ENCODE measurements at places on chromosomes 2 and 18.
A peak's percentile ranks its signal among the peaks of the same experiment; 100 is the strongest.

DNA sequence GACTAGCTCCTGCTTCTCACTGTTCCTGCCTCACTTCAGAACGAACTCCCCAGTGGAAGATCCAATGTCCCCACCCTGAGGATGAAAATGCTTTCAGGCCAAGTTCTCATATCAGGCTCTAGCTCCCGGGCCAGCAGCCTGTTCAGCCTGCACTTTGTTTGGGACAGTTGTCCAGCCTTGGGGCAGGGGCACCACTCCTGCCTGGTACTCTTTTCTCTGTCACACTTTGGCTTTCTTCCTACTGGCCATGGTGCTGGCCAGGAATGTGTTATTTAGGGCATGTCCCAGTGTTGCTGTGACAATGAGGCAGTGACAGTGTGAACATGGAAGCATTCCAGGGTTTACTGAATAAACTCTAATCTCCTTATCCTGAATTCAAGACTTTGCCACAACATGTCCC is 154.1 kb downstream of the GALNT14 start:
- peak; percentile 22 for DNase-seq

DNA sequence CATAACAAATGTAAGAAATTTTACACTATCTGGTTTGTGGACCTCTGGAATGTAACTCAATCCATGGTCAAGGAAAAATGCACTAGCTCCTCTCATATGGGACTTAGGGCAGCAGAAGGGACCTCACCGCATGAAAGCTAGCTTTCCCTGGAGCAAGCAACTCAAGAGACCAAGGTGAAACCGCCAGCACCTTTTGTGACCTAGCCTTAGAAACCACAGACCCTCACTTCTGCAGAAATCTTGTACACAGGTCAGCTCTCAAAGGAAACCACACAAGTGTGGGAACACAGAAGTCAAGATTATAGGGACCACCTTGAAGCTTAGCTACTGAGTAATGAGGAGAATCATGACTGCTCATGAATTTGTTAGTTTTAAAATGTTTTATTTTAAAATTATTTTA is 222.5 kb downstream of the DLGAP1 start:
- no peak for DNase-seq

DNA sequence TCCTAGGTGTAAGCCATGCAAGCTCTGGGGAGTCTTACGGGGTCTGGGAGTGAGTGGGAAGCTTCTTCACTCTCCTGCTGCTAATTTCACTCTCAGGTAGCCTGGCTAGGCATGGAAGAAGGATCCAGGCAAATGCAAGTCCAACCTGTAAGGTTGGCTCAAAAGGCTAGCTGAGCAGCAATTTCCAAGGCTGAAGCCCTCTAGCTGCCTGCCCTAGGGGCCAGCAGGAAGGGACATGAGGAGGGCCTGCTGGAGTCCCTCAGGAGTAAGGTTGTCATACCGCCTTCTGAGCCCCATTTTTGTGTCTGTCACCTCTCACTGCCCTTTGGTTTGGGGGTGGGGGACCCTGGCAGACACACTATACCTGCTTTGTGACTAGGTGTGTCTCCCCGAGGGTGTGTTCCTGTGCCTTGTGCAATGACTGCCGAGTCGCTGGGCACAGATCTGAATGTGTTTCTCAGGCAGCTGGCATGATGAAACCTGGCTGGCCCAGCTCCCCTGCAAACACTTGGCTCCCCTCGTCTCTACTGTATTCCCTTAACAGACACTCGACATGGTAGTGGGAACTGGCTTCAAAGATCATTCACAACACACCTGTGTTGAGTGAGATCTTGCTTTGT is 123.9 kb upstream of the FAM136A start:
- DNase-seq: no peak

DNA sequence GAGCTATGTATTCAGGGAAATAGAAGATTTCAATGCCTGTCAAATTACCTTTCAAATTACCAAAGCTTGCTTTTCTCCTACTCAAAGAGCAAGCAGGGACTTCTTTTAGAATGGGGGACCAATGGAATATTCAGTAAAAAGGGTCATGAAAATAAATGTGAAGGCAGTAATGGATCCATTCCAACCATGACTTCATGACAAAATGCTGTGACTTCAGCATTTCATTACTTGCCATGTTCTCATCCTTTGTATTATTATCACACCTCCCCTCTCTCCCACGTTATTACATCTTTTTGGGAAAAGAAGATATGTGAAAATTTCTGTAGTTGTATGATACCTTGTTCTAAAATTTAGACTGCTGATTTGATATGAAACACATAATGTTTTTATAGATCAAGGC is 864.0 kb upstream of the FSHR start:
- DNase-seq: no peak

- no peak for DNase-seq
Measured at GRCh38 chr2:210086292-210086691, 83.9 kb downstream of the RPE start.

- no peak for DNase-seq
Measured at GRCh38 chr2:85680707-85681371, 12.8 kb upstream of the SFTPB start.

DNA sequence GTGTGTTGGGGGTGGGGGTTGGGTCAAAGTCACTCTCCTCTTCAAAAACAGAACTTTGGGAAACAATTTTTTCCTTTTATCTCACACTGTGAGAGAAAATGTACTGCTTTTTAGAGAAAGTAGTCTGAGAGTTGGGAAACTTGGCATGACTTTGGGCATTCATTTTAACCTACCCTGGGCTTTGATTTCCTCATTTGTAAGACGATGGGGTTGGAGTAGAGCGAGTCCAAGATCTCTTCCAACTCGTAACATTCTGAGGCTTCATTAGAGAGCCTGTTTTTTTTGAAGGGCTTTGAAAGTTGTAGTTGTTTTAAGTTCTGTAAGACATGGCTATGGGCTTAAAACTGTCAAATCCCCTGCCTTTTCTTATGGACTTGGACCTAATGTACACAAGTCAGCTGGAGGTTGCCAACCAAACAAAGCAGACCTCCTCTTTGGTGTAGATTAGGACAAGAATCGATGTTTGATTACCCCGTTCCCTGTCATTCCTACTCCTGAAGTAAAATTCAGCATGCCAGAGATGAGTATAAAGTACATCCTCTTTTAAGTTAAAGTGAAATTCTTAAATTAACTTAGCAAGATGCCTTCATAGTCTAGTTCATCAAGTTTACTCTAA is 8.4 kb downstream of the PHLPP1 start:
- DNase-seq: no peak

GRCh38 chr18:49250816-49251388 is 209.5 kb downstream of the DYM start:
- DNase-seq: no peak

GRCh38 chr2:237229905-237230304 is 144.2 kb downstream of the COPS8 start:
- no peak for DNase-seq

GRCh38 chr2:175002547-175003274 is 2.5 kb downstream of the CHN1 start:
- no peak for DNase-seq

GRCh38 chr2:98463988-98464771 is 19.5 kb downstream of the INPP4A start:
- no peak for DNase-seq

GRCh38 chr18:68017385-68017784 is 500.9 kb upstream of the DSEL start:
- DNase-seq: no peak

- DNase-seq: no peak
Measured at GRCh38 chr2:207055257-207055656, 110.5 kb downstream of the KLF7 start.

DNA sequence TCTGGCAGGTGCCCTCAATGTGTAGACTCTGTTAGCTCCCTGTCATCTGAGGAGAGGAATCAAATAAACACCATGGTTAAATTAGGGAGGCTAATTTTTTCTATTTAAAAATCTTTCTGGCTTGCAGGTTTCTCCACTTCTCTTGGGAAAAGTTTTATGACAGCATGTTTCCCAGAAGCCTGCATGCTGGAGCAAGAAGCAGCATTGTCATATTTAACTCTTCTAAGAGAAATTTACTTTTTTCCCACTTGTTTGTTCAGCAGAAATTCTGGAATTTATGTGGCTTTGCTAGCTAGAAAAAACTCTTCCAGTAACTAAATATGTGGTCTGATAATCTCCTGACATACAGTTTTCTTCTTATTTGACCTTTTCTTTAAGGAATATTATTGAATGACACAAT is 230.5 kb downstream of the PARD3B start:
- no peak for DNase-seq

DNA sequence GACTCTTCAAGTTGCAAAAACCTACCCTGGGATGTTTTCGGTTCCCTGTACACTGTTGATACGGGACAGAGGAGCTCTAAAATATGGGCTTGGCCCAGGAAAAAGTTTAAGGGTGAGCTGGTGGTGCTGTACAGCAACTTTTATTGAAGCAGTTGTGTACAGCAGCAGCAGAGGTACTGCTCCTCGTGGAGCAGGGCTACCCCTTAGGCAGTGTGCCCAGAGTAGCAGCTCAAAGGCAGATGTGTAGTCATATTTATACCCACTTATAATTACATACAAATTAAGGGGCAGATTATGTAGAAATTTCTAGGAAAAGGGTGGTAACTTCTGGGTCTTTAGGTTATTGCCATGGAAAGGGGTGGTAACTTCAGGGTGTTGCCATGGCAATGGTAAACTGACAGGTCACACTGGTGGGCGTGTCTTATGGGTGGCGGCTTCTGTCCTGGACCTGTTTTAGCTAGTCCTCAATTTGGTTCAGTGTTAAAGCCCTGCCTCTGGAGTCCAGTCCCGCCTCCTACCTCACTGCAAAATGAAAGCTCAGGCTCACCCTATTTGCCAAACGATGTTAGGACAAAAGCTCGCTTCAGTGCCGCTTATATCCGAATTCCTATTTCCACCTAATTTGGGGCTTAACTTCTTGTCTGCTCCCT is 203.2 kb downstream of the ETAA1 start:
- no peak for DNase-seq

- no peak for DNase-seq
Measured at GRCh38 chr2:151762694-151763093, 28.4 kb upstream of the NEB start.

DNA sequence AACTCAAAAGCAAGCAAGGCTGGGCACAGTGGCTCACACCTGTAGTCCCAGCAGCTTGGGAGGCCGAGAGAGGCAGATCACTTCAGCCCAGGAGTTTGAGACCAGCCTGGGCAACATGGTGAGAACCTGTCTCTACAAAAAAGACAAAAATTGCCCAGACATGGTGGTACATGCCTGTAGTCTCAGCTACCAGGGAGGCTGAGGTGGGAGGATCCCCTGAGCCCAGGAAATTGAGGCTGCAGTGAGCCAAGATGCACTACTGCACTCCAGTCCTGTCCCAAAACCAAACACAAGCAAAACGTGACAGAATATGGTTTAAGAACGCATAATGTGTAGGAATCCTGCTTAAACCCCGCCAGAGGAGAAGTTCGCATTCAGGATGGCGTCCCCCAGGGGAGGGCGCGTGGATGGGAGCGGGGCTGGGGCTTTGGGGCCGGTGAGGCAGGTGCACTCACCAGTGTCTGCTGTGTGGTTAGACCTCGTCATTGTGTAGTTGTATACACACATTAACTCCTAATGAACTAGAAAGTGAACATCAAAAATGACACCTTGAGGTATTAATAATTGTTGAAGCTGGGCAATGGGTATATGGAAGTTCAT is 5.4 kb downstream of the COLEC11 start:
- DNase-seq: no peak

- DNase-seq: no peak
Measured at GRCh38 chr2:31950946-31951562, 59.8 kb downstream of the MEMO1 start.

DNA sequence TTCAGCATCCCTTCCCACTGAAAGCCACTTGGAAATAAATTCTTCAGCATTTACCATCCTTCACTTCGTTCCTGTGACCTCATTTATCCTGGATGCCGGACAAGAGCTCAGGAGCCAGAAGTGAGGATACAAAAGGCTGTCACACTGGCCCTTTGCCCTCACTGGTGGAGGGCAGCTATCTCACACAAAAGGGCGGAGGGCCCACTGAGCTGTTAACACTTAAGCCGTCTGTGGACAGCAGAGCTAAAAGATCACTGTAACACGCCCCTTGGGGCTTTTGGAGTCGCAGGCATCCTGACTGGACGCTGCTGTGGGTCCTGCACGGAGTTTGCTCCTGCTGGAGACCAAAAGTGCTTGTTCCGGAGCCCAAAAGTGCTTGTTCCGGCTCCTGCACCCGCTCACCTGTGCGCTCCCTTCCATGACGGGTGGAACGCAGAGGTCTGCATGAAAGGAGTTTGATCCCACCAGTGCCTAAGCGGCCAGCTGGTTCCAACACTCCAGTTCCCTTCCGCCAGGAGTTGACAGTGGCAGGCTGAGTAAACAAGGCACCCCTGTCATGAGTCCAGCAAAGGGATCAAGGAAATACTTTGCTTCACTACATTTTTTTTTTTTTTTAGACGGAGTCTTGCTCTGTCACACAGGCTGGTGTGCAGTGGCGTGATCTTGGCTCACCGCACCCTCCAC is 572.0 kb upstream of the LINC00305 start:
- no peak for DNase-seq

- no peak for DNase-seq
Measured at GRCh38 chr2:19503406-19503805, 145.0 kb upstream of the OSR1 start.

DNA sequence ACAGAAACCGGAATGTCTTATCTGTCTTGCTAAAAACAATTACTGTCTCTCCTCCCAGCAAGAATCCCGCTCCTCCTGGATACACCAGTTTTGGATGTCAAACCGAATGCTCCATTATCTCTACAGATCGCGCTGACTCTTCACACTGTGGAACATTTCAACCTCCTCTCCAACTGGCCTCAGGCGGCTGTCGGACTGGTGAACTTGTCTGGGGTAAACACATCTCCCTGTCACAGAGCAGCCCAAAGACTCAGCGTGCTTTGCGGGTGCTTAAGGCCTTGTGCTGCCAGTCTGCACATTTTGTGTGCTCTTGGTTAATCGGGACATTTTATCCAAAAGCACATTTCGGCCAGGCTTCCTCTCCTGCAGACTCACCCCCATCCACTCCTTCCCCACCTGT is 173.1 kb downstream of the ICOS start:
- no peak for DNase-seq

- peak; percentile 75 for DNase-seq
Measured at GRCh38 chr2:108377815-108378630, at the start of gene SULT1C4. Gene SULT1C4 (plus strand): TSS chr2:108377954. CDS start chr2:108378338, 384 bp downstream.

DNA sequence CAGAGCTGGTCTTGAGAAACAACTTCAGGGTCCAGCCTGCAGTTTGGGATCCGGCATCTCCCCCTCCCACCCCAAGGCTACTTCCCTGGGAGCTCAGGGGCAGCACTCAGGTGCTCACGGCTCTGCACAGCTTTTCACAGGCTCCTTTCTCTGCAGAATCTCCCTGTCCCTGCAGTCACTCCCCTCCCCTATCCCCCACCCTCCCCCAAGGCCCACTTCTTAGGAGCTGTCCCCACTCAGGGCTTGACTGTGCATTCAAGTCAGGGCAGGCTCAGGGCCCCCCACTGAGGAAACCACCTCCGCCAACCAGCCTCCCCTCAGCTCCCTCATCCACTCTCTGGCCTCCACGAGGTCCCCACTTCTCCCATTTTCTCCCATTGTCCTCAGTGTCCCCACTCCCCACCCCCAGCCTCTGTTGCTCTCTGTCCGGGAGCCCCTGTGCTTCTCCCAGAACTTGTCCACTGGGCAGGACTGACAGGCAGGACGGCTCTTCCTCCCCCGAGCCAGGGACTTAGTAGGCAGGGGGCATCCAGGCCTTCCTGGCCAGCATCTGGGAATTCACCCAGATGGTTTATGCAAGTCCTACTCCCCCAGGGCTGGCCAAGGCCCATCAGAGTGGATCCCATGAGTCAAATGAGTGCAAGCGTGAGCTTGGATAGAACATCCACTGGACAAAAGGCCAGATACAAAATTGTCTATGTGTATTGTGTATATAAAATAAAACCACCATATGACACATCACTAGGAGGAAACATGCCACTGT is 7.6 kb downstream of the NMUR1 start:
- no peak for DNase-seq
